Stimulated activated CD4-positive, alpha-beta T cell treated with anti-CD3 and anti-CD28 coated beads, Interleukin-12 subunit alpha, Interleukin-12 subunit beta, amount 100 ng/mL, for 24 hours (primary cell): ENCODE measurements at places on chromosomes 7 and 10.

- DNase-seq = no peak
These were observed 61.5 kb downstream of the PDSS1 start for GRCh38 chr10:26759008-26759407.

DNA sequence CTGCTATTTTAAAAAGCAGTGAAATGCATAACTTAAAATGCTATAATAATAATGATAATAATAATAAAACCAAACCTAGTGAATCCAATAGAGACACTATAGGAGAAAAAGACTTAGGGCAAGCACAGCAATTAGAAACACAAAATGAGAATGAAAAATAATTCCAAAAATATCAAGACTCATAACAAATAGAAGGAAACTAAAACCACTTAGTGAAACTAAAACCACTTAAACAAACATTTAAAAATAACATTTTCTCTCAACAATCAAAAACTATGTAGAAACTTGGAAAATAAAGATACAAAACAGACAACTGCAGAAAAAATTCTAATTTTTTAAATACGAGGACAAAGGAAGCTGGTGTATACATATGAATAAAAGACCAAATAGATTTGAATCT, 655.2 kb upstream of the NRG3 start:
- DNase-seq = no peak

DNA sequence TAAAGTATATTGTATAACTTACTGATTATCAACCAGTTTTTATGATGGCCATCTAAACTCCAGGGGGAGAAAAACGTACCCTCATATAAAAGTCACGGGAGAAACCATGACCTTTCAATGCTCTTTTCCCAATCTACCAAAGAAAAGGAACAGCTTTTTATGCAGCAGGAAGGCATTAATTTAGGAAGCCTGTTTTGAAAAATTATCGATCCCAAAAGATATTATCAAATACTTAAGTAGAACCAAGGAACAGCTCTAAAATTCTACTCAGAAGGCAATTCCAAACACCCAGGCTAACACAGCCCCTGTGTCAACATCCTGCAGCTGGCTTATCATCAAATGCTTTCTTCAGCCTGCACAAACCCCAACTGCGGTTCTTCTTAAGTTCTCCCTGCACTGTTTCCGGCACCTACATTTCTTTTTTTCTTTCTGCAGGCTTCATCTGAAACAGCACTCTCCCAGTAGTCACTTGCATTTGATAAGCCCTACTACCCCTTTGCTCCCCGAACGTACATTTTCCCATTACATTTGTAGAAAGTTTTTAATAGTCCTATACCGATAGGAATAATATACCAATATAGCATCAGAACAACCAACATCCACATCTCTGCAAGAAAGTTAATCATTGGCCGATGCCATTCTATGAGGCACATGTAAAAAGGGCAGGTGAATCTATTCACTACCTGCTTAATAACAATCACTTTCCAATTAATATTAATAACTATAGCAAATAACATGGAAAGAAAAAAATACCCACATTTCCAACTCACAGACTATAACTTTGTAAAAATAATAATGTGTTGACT, 47.9 kb downstream of the PIP4K2A start:
- no peak for DNase-seq

DNA sequence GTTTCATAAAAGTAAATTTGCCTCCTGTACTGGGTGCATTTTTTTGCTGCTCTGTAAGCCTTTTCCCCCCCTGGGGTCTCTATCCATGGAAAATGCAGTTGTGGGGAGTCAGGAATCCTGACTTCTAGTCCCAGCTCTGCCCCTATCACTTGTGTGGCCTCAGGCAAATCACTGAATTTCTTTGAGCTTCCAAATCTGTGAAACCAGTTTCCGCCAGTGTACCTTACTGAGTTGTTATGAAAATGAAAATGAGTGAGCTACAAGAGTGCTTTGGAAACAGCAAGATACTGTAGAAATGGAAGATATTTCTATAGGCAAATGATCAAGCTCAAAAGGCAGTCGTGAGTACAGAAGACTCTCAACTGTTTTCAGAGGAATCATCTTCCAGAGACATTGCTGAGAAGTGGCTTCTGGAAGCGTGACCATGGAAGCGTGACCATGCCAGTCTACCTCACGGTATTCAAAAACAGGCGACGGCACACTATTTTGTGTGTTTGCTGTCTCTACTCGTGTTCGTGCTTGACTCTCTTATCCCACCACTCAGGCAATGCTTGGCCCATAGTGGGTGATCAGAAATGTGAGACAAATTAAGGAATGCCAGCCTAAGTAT, 107.4 kb downstream of the ATXN7L1 start:
- no peak for DNase-seq
